ENCODE measurements at places on chromosomes 2 and 18. TPM values are rescaled to one million over a fixed set of nuclear protein-coding genes. Genes with fewer than 3 reads are reported as not detected.

The FMNL2 gene
- 28.1 TPM for total RNA-seq

The STON1 gene
- 1.4 TPM for total RNA-seq

GRCh38 chr18:79609841-79610281, 69.7 kb upstream of the CTDP1 start:
- no peak overlapping the region for H3K4me3 ChIP-seq
- DNase-seq = no peak
- H3K36me3 ChIP-seq = no peaks in the 10 kb centered on the region
- H3K27ac ChIP-seq = no peak overlapping the region
- no peaks in the 10 kb centered on the region for H3K27me3 ChIP-seq

- no peaks in the 10 kb centered on the region for H3K36me3 ChIP-seq
- H3K4me1 ChIP-seq = peaks cover 82% of the 10 kb centered on the region
- no peak for DNase-seq
- peak overlapping the region; percentile 64 for H3K27ac ChIP-seq
These were observed 16.4 kb downstream of the CRIM1 start for GRCh38 chr2:36371928-36372391.

DNA sequence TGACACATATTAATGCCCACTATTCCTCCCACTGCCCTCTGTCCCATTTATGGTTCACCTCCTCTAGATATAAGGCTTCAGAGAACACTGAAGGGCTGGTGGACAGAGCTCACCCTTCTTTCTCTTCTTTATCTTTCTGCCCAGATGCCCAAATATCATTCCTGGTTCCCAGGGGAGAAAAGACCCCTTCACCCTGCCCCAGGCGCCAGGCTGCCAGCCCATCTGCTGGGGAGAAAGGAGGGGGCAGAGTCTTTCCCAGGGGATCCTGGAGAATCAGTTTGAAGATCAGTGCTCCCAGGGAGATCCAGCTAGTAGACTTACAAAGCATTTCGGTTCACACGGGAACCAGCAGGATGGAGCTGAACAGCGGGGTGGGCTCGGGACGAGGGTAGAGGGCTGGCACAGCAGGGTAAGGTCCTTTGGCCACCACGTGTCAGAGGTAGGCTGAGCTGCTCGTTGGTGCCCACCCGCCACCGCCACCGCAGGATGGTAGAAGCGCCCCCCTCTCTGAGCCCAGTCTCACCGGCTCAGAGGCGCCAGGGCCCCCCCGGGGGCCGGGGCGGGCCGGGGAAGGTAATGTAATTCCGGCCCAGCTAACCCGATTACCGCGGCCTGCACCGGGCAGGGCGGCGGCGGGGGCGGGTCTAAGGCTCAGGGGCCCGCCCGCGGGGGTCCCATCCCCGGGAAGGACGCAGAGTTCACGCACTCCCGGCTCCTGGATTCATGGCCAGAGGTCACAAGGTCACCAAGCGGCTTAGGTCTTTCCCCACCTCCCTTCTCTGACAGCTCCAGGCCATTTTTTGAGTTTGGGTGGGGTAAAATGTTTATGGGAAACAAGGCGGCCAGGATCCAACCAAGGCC, 1.3 kb upstream of the TLX2 start:
- H3K36me3 ChIP-seq = no peaks in the 10 kb centered on the region
- no peak overlapping the region for H3K27ac ChIP-seq
- DNase-seq = no peak
- peaks cover 9% of the 10 kb centered on the region for H3K4me1 ChIP-seq
- no peak overlapping the region for H3K4me3 ChIP-seq

DNA sequence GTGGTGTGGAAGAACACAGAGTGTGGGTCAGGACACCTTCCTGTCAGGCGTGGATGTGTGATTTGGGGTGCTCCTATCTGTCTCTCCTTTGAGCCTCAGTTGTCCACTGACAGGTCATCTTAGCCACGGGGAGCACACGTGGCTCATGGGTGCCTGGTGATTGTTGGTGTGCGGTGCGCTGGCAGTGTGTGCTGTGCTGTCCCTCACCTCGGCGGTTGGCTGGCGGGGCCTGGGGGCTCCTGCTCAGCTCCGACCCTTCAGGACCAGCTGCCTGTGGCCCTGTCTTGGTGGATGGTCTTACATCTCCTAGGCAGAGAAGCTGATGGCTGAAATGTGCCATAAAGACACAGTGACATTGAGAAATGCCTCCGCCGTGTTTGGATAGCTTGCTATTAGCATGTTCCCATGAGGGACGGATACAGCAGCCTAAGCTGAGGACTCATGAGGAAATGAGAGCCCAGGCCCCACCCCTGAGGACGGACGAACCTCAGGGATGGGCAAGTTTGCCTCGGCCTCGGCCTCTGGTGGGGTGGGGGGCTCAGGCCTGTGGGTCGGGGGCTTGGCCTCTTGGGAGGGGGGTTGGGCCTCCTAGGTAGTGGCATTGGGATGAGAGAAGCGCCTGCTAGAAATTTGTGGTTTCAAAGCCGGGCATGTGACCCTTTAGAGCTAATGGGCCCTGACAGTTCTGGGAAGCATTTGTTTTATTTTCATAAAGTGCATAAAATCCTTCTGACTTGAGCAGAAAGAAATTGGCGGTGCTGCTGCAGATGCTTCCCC, 20.3 kb upstream of the ASB1 start:
- no peaks in the 10 kb centered on the region for H3K4me1 ChIP-seq
- no peak for DNase-seq

Data from HCT116 (cell line).